ENCODE measurements at places on chromosomes 11 and 22.

DNA sequence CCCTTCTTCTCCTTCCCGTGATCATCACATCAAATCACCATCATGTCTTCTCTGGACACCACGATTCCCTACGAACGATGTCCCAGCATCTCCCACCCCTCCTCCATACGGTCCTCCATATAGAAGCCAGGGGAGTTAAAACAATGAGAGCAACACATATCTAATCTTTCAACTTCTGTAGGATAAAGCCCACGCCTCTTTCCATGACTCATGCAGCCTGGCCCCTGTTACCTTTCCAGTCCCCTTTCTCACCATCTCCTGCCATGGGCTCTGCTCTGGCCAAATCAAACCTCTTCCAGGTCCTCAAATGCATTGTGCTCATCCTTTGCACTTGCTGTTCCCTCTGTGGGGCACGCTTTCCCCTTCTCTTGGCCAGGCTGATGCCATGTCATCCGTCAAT is 23.6 kb downstream of the RPS6KA4 start:
- DNase-seq, result no peak

GRCh38 chr11:69152733-69153421 is 2.9 kb upstream of the SMIM38 start:
- no peak for DNase-seq

DNA sequence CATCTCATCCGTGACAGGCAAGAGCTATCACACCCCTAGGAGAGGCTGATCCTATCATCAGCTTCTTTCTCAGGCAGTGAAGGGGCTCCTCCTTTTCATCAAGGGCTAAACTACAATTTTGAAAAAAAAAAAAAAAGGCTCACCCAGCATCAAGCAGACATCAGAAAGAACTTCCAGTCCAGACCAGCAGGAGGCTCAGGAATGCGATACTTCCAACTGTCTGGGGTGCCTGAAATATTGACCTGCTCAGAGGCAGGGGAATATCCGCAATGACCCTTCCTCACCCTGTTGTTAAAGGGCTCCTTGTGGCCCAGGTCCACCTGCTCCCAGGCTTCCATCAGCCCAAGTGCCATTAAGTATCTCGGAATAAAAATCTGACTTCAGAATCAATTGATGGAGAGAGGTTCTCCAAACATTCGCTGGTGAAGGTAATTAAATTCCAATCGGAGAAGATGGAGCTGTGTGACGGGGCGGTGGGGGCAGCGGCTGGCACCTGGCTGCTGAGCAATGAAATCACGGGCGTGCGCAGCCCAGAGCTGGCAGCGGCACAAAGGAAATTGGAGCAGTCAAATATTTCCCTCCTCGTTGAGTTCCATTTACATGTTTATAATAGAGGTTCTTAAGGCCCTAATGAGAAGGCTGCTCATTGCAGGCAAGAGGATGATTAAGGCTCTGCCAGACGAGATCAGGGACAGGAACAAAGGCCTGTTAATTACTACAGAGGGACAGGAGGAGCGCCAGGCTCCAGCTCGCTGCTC is 69.0 kb upstream of the THY1 start:
- no peak for DNase-seq

DNA sequence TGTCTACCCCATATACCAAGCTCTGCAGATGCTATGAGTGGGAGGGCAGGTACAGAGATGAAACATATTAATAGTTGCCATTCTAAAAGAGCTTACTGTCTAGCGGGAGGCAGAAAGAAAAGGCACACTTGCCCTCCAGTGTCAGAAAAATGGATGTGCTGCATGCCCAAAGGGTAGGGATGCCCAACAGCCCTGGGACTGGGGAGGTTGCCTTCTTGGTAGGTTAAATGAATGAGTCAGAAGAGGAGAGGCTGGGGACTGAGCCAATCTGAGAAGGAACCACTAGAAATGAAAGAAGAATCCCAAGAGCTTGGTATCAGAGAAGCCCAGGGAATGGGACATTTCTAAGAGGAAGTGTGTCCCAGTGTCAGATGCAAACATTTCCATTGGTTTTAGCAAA is 1.2 kb downstream of the BIRC3 start:
- no peak for DNase-seq

DNA sequence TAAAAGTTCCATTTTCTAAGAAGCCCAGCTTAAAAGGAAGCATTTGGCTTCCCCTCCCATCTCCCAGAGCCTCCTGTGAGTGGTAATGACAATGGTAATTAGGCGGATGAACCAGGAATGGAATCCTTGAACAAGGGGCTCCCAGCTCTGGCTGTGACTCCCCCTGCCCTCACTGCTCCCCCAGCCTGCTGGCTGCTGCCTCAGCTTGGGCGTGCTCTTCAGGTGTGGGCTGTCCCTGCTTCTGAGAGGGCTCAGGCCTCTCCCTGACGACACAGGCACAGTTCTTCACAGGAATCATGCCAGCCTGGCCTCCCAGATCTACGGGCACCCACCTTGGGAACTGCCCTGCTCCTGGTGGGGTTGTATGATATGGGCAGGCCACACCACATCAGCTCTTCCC is 81.7 kb upstream of the NARS2 start:
- no peak for DNase-seq

DNA sequence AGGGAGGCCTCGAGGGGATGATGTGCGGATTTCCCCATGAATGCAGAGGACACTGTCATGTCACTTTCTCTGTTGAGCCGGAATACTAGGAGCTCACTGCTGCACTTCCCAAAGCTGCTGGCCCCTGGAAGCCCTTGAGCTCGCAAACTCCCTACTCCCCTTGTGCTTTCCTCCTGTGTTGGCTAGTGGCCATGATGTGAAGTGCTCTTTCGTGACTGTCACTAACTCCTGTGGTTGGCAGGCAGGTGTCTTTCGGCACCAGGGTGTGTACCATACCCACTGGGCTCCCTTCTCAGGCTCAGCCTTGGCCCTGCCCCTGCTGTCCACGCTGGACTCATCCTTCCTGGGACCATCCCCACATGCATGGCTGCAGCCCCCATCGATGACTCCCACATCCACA is 86.2 kb downstream of the BTBD10 start:
- no peak for DNase-seq

DNA sequence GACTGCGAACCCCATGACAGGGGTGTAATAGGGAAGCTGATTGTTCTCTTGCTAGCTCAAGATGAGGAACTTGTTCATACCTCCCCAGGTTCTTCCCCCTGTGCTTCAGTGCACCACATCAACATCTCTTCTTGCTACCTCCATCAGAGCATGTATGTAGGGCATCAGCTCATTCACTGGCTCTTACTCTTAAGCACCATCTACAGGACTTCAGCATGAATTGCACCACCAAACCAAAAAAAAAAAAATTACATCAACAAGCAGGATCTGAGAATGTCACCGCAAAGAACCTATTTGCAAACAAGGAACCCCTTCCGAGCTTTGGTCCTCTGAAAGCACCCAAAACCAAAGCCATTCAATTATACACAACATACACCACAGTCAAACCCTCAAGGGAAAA is 2226.5 kb upstream of the RAG2 start:
- no peak for DNase-seq

GRCh38 chr22:48594757-48595510 is 1232.7 kb downstream of the BRD1 start:
- no peak for DNase-seq

- DNase-seq, result no peak
These were observed 21.4 kb downstream of the PANX1 start for GRCh38 chr11:94150056-94150455.

DNA sequence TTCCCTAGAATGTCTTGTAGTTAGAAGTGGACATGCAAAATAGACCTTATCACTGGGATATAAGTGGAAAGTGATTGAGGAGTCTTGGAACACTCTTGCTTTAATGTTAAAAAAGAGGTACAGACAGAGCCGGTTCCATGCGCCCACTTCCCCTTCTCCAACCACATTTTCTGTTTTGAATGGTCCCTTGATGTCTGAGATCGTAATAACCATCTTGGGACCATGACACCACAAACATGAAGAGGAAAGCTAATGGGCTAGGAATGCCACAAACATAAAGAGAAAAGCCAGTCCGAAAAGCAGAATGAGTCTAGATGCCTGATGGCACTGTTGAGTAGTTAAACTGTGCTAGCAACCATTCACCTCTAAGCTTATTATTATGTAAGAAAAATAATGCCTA is 54.8 kb upstream of the SPON1 start:
- DNase-seq, result no peak

- DNase-seq, result no peak
These were observed 40.2 kb downstream of the TSPAN18 start for GRCh38 chr11:44766972-44767278.

DNA sequence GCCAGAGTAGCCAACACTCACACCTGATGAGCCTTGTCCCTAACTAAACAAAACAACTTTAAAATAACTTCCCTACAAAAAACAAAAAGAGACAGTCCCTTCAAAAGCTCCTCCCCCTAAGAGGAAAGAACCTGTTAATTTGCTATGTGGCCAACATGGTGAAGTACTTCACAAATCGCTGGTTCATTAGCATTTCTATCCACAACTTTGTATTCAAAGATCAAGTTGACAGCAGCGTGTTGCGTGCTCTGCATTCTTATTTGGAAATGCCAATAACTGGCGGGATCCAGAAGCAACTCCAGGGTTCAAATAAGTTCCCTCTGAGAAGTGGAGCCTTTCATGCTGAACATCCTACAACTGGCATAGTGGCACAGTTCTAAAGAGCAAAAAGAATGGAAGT is 48.6 kb downstream of the CADM1 start:
- DNase-seq, result no peak

DNA sequence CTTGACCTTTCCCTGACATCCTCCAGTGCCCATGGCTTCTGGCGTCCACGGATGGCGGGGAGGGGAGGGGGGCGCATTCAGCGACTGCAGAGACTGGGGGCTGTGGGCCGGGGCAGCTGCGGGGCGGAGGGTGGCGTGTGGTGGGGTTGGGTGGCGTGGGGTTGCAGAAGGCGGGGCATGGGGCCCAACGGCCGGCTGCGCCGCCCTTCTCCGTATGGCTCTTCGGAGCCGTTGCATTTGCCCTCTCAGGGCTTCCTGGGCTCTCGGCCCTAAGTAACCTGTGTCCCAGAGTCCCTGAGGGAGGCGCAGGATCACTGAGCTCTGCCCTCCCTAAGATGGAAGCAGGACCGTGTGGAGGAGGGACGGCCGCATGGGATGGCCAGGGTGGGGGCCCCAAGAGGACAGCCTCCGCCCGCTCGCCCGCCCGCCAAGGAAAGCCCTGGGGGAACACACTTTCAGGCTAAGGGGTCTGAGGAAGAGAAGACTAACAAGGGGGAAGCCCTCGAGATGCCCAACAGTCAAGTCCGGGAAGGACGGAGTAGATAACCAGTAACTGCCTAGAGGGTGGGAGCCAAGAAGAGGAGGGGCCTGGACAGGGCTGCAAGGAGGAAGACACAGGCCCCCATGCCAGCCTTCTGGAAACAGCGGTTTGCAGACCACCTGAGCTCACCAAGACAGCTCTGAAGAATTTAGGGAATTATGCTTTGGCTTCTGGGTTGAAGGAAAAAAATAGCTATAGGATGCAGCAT is 9.2 kb upstream of the AIFM3 start:
- no peak for DNase-seq

DNA sequence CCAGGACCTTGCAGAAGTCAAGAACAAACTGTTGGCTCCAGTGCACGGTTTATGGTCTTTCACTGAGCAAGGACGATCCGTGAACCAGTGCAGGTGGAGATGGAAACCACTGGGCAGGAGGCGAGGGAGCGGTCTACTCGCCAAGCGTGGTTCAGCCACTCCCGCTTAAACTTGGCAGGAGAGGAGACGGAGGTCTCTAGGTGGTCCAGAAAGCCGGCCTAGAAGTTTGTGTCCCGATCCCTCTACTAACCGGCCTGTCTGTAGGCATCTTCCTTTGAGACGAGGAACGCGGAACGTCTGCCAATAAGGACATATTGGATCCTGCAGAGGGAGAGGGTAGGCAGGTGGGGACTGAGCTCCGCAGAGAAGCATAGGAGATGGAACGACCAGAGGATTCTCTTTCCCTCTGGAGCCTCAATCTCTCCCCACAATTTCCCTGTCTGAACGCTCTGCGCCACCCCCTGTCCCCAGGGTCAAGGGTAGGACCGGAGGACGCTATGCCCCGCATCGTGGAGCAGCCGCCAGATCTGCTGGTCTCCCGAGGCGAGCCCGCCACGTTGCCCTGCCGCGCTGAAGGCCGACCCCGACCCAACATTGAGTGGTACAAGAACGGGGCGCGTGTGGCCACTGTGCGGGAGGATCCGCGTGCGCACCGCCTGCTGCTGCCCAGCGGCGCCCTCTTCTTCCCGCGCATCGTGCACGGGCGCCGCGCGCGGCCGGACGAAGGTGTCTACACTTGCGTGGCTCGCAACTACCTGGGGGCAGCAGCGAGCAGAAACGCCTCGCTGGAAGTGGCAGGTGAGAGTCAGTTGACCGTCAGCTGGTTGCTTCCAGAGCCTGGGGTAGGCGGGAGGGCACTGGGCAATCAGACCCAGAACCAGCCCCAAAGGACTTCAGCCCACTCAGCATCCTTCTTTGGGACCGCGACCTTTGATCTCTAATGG is 3.4 kb downstream of the ROBO3 start:
- DNase-seq, result no peak

GRCh38 chr11:31957674-31958073 is 133.2 kb upstream of the RCN1 start:
- DNase-seq, result no peak
